ENCODE measurements at places on chromosomes 1 and 21. TPM values are rescaled to one million over a fixed set of nuclear protein-coding genes. Genes with fewer than 3 reads are reported as not detected.

Gene RBP7
- not detected for total RNA-seq

GRCh38 chr1:169892176-169892926 is 1.3 kb downstream of the SCYL3 start:
- peaks cover 2% of the 10 kb centered on the region for H3K27me3 ChIP-seq
- no peak for DNase-seq
- peak overlapping the region; percentile 73 for H3K4me3 ChIP-seq
- H3K4me1 ChIP-seq = peaks cover 52% of the 10 kb centered on the region
- peak overlapping the region; percentile 82 for H3K27ac ChIP-seq
- peaks cover 27% of the 10 kb centered on the region for H3K36me3 ChIP-seq

GRCh38 chr1:201989354-201990128 is 7.1 kb downstream of the RNPEP start:
- no peaks in the 10 kb centered on the region for H3K27me3 ChIP-seq
- H3K4me1 ChIP-seq = peaks cover 5% of the 10 kb centered on the region
- no peak for DNase-seq
- peaks cover 27% of the 10 kb centered on the region for H3K36me3 ChIP-seq
- H3K27ac ChIP-seq = no peak overlapping the region

DNA sequence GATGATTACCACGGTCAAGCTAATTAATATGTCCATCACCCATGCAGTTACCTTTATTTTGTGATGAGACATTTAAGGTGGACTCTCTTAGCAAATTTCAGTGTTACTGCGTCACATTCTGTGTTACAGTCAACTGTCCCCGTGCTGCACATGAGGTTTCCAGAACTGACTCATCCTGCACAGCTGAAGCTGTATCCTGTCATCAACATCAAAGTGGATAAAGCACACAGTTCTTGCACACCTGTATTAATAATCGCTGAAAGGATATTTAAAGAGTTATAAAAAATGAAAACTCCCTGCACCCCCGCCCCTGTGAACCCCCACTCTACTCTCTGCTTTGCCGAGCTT is 3.4 kb upstream of the KRTAP10-5 start:
- peaks cover 34% of the 10 kb centered on the region for H3K27me3 ChIP-seq
- H3K4me1 ChIP-seq = peaks cover 13% of the 10 kb centered on the region
- DNase-seq = peak; percentile 46
- no peak overlapping the region for H3K4me3 ChIP-seq
- H3K27ac ChIP-seq = no peak overlapping the region
- H3K36me3 ChIP-seq = peaks cover 3% of the 10 kb centered on the region

- DNase-seq = no peak
- H3K4me1 ChIP-seq = peaks cover 12% of the 10 kb centered on the region
- H3K36me3 ChIP-seq = no peaks in the 10 kb centered on the region
Observed at GRCh38 chr1:160168609-160169369, 17.4 kb downstream of the ATP1A4 start.

DNA sequence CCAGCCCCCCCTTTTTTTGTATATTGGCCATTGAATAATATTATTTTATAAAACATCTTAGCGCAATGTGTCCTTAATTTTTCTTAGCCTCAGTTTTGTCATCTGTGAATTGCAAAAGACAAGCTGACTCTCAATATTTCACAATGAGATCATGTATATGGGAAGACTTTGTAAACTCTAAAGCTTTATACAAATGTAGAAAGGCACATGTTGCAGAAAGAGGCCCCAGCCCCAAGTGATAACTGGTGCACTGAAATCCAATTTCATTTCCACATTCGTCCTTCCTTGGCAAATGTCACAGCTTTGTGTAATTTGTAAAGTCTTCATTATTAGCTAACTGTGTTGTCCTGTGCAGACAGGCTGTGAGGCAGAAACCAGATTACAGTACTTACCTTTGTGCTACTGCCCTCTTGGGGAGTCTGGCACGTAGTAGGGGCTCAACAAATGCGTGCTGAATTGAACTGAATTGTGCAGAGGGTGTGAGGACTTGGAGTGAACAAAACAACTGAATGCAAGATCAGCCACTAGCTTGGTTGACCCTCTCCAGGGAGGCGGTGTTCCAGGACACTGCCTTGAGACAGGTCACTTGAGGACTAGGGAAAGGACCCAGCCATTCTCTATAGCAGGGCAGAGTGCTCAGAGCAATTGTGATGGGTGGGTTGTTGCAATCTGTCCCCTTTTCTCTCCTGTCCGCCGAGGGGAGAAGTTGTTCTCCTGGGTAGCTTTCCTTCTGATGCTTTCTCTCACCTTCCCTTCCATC is 74.6 kb downstream of the LMO4 start:
- DNase-seq = no peak
- no peak overlapping the region for H3K27ac ChIP-seq
- peaks cover 11% of the 10 kb centered on the region for H3K27me3 ChIP-seq
- peaks cover 9% of the 10 kb centered on the region for H3K36me3 ChIP-seq
- H3K4me3 ChIP-seq = no peak overlapping the region

Gene CSRP1
- total RNA-seq = 77.1 TPM

DNA sequence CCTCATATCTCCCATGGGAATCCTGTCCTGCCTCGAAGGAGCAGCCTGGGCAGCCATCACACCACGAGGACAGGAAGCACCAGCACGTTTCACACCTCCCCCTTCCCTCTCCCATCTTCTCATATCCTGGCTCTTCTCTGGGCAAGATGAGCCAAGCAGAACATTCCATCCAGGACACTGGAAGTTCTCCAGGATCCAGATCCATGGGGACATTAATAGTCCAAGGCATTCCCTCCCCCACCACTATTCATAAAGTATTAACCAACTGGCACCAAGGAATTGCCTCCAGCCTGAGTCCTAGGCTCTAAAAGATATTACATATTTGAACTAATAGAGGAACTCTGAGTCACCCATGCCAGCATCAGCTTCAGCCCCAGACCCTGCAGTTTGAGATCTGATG is 8.7 kb downstream of the SLAMF8 start:
- no peak for DNase-seq
- no peaks in the 10 kb centered on the region for H3K36me3 ChIP-seq
- no peak overlapping the region for H3K4me3 ChIP-seq
- no peak overlapping the region for H3K27ac ChIP-seq

Gene CRNN
- not detected for total RNA-seq

Gene CLCC1
- 20.1 TPM for total RNA-seq

- H3K27ac ChIP-seq = no peak within 1 kb of the TSS
- no peaks in the 10 kb centered on the region for H3K4me1 ChIP-seq
- H3K27me3 ChIP-seq = peaks cover 11% of the 10 kb centered on the region
- H3K36me3 ChIP-seq = no peaks in the 10 kb centered on the region
Observed at GRCh38 chr1:20069874-20070273, at the start of gene PLA2G5. TSS of gene PLA2G5 (plus strand) at chr1:20070194. CDS start at chr1:20084831, 14,637 bp downstream.

GRCh38 chr1:71264039-71264438 is 183.2 kb upstream of the ZRANB2 start:
- H3K36me3 ChIP-seq = no peaks in the 10 kb centered on the region
- H3K27me3 ChIP-seq = no peaks in the 10 kb centered on the region
- H3K4me1 ChIP-seq = no peaks in the 10 kb centered on the region
- no peak overlapping the region for H3K27ac ChIP-seq
- DNase-seq = no peak

Gene SRGAP2
- total RNA-seq = 108 TPM

Gene GUCA2A
- not detected for total RNA-seq

DNA sequence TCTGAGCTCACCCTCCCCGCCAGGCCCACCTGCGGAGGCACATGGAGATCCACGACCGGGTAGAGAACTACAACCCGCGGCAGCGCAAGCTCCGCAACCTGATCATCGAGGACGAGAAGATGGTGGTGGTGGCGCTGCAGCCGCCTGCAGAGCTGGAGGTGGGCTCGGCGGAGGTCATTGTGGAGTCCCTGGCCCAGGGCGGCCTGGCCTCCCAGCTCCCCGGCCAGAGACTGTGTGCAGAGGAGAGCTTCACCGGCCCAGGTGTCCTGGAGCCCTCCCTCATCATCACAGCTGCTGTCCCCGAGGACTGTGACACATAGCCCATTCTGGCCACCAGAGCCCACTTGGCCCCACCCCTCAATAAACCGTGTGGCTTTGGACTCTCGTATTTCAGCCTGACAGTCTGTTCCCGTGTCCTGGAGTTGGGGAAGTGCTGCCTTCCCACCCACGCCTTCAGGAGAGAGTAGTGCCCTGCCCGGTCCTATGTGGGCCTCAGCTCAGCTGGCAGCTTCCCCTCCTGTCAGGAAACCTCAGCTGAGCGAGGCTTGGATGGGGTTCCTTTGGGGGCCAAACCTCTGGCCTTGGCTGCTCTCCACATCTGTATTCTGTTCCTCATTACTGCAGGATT is 9.2 kb downstream of the ZBTB48 start:
- peaks cover 32% of the 10 kb centered on the region for H3K4me1 ChIP-seq
- no peak overlapping the region for H3K27ac ChIP-seq
- H3K27me3 ChIP-seq = no peaks in the 10 kb centered on the region
- no peak overlapping the region for H3K4me3 ChIP-seq
- DNase-seq = no peak

DNA sequence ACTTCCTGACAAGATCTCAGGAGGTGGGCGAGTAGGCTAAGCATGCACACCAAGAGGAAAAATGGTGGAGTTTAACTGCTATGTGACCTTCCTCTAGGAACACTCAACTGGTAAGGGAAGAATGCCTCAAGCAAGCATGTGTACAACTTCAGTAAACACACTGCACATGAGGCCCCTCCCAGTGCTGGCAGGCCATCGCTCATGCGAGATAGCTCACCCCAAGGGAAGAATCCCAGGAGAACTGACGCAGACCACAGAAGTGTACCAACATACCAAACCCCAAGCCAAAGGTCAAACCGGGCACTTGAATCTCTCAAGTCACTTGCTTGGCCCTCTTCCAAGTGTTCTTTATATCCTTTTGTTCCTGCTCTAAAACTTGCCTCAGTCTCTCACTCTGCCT is 40.5 kb upstream of the GALNT2 start:
- H3K27me3 ChIP-seq = peaks cover 8% of the 10 kb centered on the region
- no peak overlapping the region for H3K4me3 ChIP-seq
- H3K27ac ChIP-seq = no peak overlapping the region
- peaks cover 7% of the 10 kb centered on the region for H3K4me1 ChIP-seq
- H3K36me3 ChIP-seq = no peaks in the 10 kb centered on the region

- no peaks in the 10 kb centered on the region for H3K4me1 ChIP-seq
- H3K27me3 ChIP-seq = no peaks in the 10 kb centered on the region
- H3K27ac ChIP-seq = no peak overlapping the region
- no peaks in the 10 kb centered on the region for H3K36me3 ChIP-seq
- no peak overlapping the region for H3K4me3 ChIP-seq
Observed at GRCh38 chr1:95021805-95022643, 50.7 kb downstream of the ALG14 start.

GRCh38 chr1:3698660-3699408 is 46.5 kb downstream of the TP73 start:
- DNase-seq = no peak
- H3K4me1 ChIP-seq = no peaks in the 10 kb centered on the region
- H3K27me3 ChIP-seq = peaks cover 5% of the 10 kb centered on the region
- no peaks in the 10 kb centered on the region for H3K36me3 ChIP-seq
- H3K27ac ChIP-seq = no peak overlapping the region

- no peaks in the 10 kb centered on the region for H3K36me3 ChIP-seq
- no peaks in the 10 kb centered on the region for H3K27me3 ChIP-seq
- no peak overlapping the region for H3K27ac ChIP-seq
- no peak overlapping the region for H3K4me3 ChIP-seq
Observed at GRCh38 chr1:2912424-2913061, 108.7 kb upstream of the ACTRT2 start.

- H3K4me1 ChIP-seq = peaks cover 33% of the 10 kb centered on the region
- peaks cover 9% of the 10 kb centered on the region for H3K27me3 ChIP-seq
- H3K36me3 ChIP-seq = no peaks in the 10 kb centered on the region
- H3K27ac ChIP-seq = no peak overlapping the region
- no peak overlapping the region for H3K4me3 ChIP-seq
Observed at GRCh38 chr1:12599657-12600056, 18.4 kb downstream of the DHRS3 start.

Gene FCER1G
- 1.3 TPM for total RNA-seq

Gene CDC7
- 26.7 TPM for total RNA-seq

Gene PGLYRP4
- total RNA-seq = not detected

Gene CHI3L2
- 8.5 TPM for total RNA-seq

DNA sequence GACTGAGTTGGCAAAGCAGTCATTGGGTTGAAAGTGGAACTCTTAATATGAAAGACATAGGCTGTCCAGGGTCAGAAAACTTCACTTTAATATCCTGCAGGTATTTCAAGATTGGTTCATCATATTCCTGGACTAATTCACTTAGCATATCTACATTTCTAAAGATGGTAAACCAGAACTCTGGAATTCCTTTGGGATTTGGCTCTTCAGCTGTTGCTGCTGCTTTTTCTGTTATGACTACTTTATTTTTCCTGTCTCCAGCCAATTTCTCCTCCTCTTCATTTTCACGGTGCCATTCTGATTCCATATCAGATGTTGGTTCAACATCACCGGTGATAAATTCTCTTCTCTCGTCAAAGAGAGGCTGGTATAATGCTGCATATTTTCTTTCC is 37.4 kb downstream of the CD58 start:
- H3K27ac ChIP-seq = no peak overlapping the region
- no peak overlapping the region for H3K4me3 ChIP-seq
- DNase-seq = no peak
- H3K36me3 ChIP-seq = peaks cover 82% of the 10 kb centered on the region
- no peaks in the 10 kb centered on the region for H3K27me3 ChIP-seq

GRCh38 chr1:21032741-21033140 is 144.0 kb downstream of the EIF4G3 start:
- peaks cover 26% of the 10 kb centered on the region for H3K36me3 ChIP-seq
- DNase-seq = no peak
- H3K4me1 ChIP-seq = peaks cover 5% of the 10 kb centered on the region
- no peaks in the 10 kb centered on the region for H3K27me3 ChIP-seq

Gene DOP1B
- 23.1 TPM for total RNA-seq

- no peaks in the 10 kb centered on the region for H3K4me1 ChIP-seq
- H3K36me3 ChIP-seq = no peaks in the 10 kb centered on the region
- DNase-seq = no peak
- H3K4me3 ChIP-seq = no peak overlapping the region
- no peaks in the 10 kb centered on the region for H3K27me3 ChIP-seq
- no peak overlapping the region for H3K27ac ChIP-seq
Observed at GRCh38 chr1:71621785-71622184, 541.0 kb upstream of the ZRANB2 start.

DNA sequence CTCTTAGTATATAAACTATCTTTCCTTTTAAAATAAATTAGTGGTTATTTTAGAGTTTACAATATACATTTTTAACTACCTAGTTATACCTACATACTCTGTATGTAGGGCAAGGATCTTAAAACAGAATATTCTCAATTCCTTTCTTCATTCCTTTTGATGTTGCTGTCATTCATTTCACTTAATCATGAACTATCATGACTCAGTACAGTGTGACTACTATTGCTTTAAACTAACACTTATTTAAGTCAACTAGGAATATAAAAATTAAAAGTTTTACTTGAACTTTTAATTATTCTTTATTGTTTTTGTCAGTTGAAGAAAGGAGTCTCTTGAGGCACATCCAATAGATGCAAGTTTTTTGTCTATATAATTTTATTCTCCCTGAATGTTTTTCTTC is 726.4 kb downstream of the BRINP3 start:
- H3K4me1 ChIP-seq = no peaks in the 10 kb centered on the region
- H3K36me3 ChIP-seq = no peaks in the 10 kb centered on the region
- H3K27me3 ChIP-seq = no peaks in the 10 kb centered on the region

Gene LCE1D
- not detected for total RNA-seq

- no peak for DNase-seq
- no peak overlapping the region for H3K27ac ChIP-seq
- H3K27me3 ChIP-seq = peaks cover 6% of the 10 kb centered on the region
- no peaks in the 10 kb centered on the region for H3K4me1 ChIP-seq
Observed at GRCh38 chr1:3000214-3000613, 21.1 kb upstream of the ACTRT2 start.
